Skin of body (tissue), 3 donors: ENCODE measurements at places on chromosomes 5 and 9. TPM values are rescaled to one million over a fixed set of nuclear protein-coding genes. Genes with fewer than 3 reads are reported as not detected.
A peak's percentile ranks its signal among the peaks of the same experiment; 100 is the strongest.

The SHC3 gene
- total RNA-seq: 0.79 TPM

The PPP2R2B gene
- 2.2 TPM for total RNA-seq

The C9orf50 gene
- not detected for total RNA-seq

The SPATA31A3 gene
- total RNA-seq: not detected

GRCh38 chr5:25107853-25108252, 463.1 kb upstream of the CDH10 start:
- no peak for DNase-seq

- no peak for DNase-seq
Measured at GRCh38 chr9:90988318-90988717, 186.7 kb downstream of the SYK start.

- DNase-seq: no peak
Measured at GRCh38 chr5:179901915-179902762, 5.6 kb downstream of the TBC1D9B start.

DNA sequence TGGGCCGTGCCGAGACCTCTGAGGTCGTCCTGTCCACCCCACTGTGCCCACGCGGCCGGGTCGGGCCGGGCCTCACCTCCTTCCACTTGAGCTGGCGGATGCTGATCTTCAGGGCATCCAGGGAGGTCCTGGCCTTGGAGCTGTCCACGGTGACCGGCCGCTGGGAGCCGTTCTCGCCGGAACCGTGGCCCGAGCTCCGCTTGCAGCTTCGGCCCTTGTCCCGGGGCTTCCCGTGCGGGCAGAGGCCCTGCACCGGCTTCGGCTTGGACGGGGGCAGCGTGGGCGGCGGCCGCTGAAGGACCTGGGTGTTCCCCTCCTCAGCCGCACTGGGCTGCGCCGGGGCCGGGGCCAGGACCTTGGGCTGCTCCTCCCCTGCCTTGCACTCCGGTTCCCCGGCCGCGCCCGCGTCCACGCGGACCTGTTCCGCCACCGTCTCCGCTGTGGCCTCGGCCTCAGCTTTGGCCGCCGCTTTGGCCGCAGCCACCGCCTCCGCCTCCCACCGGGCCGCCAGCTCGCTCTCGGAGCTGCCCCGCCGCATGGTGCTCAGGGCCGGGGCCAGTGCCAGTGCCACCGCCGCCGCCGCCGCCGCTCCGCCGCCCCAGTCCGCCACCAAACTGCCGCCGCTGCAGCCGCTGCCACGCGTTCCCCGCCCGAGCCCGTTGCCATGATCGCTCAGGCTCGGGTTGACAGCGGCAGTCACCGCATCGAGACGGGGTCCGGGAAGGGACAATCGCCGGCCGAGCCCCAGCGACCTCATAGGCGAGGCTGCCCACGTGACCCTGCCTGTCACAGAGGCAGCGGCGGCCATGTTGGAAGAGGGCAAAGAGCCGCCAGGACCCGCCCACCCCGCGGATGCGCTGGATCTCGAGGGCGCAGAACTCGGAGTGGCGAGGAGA, at the start of gene TTLL11:
Gene TTLL11, minus strand, starts transcription at position 698 of the 896 bp plus-strand sequence. Its CDS starts 160 bp downstream, at position 538.
- DNase-seq: peak; percentile 93
